PC-3 (cell line): ENCODE measurements at places on chromosomes 5 and 9. TPM values are rescaled to one million over a fixed set of nuclear protein-coding genes. Genes with fewer than 3 reads are reported as not detected.

Gene PDGFRB
- total RNA-seq = 0.12 and 0.66 TPM in 2 replicates

Gene RNF183
- total RNA-seq = not detected in 2 replicates

Gene ARHGEF28
- 24.2 and 25.7 TPM in 2 replicates for total RNA-seq

Gene DRD1
- not detected in 2 replicates for total RNA-seq

Gene PCDHA10
- 0.04 and 0.23 TPM in 2 replicates for total RNA-seq

Gene KIAA0825
- total RNA-seq = 0.07 and 0.23 TPM in 2 replicates

Gene C5orf58
- not detected in 2 replicates for total RNA-seq

Gene PAEP
- not detected in 2 replicates for total RNA-seq

Gene BRD8
- 30.5 and 35.6 TPM in 2 replicates for total RNA-seq

Gene FCN2
- not detected in 2 replicates for total RNA-seq

Gene GRXCR2
- not detected in 2 replicates for total RNA-seq

Gene DAPK1
- not detected in 2 replicates for total RNA-seq

Gene PRR16
- total RNA-seq = 2.4 and 3.6 TPM in 2 replicates

Gene PCDHGA1
- total RNA-seq = 0.04 and 0.06 TPM in 2 replicates

Gene GDA
- total RNA-seq = not detected in 2 replicates

Gene TTC23L
- total RNA-seq = 0.84 TPM in 1 of 2 replicates, not detected in the other

Gene GPR151
- total RNA-seq = not detected in 2 replicates

Gene DNAI1
- total RNA-seq = not detected in 2 replicates

Gene ALDOB
- not detected in 2 replicates for total RNA-seq

Gene CAVIN4
- 0.95 and 1.0 TPM in 2 replicates for total RNA-seq

Gene CTSV
- 11.4 and 12.2 TPM in 2 replicates for total RNA-seq

Gene RBM22
- 27.3 and 31.6 TPM in 2 replicates for total RNA-seq

Gene NRARP
- 35.5 and 36.8 TPM in 2 replicates for total RNA-seq

Gene MELK
- total RNA-seq = 40.8 and 43.9 TPM in 2 replicates

Gene FAM78A
- 0.07 and 0.40 TPM in 2 replicates for total RNA-seq

Gene DOCK8
- total RNA-seq = 1.5 and 1.9 TPM in 2 replicates

Gene SLC34A3
- total RNA-seq = 1.0 and 1.5 TPM in 2 replicates
